Stimulated activated CD8-positive, alpha-beta memory T cell treated with anti-CD3 and anti-CD28 coated beads, Interleukin-7, amount 100 ng/mL, for 1 hour (primary cell): ENCODE measurements at places on chromosomes 1 and 21.

- no peak for DNase-seq
Measured at GRCh38 chr1:87826681-87827251, 498.1 kb downstream of the LMO4 start.

GRCh38 chr21:17461582-17461981 lies 51.3 kb upstream of the CXADR start:
- no peak for DNase-seq

DNA sequence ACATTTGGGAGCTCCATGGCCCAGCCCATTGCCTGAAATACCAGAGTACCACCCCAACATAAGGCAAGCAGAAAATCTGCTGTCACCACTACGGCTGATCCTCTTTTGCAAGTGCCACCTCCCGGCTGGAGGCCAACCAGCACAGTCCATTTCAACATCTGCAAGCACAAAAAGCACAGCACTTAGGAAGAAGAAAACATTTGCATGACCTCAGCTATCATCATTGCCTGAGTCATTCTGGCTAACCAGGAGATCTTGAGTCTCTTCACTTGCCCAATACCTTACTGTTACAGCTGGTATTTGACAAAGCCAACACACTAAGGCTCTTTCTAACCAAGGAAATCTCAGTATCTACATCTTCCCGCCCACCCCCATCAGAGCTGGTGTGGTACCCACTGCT lies 55.9 kb downstream of the NEK7 start:
- DNase-seq = no peak

DNA sequence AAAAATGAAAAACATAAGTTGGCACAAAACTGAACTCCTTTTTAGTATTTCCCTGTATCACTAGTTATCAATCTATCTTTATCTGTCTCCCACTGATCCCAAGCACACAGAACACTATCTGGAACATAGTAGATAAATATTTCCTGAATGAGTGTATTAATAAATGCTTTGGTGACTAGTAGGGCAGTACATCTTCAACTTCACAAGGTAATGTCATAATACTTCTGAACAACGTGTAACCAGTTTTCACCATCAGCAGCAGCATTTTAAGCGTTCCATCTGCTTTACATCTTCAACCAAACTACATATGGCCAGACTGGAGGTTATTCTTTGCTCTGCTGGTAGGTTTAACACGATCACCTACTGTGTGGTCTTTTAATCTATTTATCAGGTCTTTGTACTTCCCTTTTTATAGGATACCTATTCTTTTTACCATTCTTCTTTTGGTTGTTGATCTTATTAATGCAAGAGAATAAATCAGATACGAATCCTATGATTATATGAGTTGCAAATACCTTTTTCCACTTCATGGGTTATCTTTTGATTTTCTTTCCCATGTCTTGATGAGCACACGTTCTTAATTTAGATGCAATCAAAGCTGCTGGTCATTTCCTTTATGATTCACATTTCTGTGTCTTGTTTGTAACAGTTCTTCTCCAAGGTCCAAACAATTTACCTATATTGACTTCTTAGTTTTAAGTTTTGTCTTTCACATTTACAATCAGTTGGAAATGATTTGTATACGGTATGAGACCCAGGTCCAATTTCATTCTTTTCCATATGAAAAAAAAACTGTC lies 16.3 kb downstream of the GPBP1L1 start:
- DNase-seq = no peak

GRCh38 chr1:52693843-52694242 lies 4.3 kb downstream of the COA7 start:
- no peak for DNase-seq

DNA sequence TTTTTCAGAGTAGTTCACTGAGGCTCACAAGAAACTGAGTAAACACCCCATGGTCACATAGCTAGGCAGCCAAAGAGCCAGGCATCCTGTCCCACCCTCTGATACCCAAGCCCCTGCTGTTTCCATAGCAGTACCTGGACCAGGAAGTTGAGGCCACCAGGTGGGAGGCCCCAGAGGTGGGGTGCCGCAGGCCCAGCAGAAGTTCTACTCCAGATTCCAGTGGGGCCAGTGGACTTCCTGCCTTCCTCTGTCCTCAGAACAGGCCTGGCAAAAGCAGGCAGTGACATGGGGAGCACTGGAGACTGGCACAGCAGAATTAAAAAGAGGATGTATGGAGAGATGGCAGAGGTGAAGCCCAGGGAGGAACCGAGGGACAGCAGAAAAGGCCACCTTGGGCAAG lies 19.0 kb downstream of the FOXO6 start:
- no peak for DNase-seq

- DNase-seq = no peak
Measured at GRCh38 chr1:171953835-171954234, 112.5 kb downstream of the DNM3 start.

- DNase-seq = no peak
Measured at GRCh38 chr1:246434335-246434734, 72.7 kb downstream of the SMYD3 start.

- no peak for DNase-seq
Measured at GRCh38 chr1:154729577-154729976, 121.6 kb upstream of the ADAR start.

GRCh38 chr1:30085811-30086770 lies 637.3 kb downstream of the MATN1 start:
- no peak for DNase-seq

GRCh38 chr1:154807048-154807591 lies 63.0 kb downstream of the KCNN3 start:
- DNase-seq = no peak
